ENCODE measurements at places on chromosomes 1 and 21. TPM values are rescaled to one million over a fixed set of nuclear protein-coding genes. Genes with fewer than 3 reads are reported as not detected.

The RGS8 gene
- not detected for total RNA-seq

GRCh38 chr1:12316331-12316730 is 86.5 kb downstream of the VPS13D start:
- DNase-seq: no peak

- no peak for DNase-seq
Observed at GRCh38 chr1:98322086-98322485, 339.4 kb upstream of the SNX7 start.

The FMO2 gene
- 1.2 TPM for total RNA-seq

The CD1D gene
- 2.4 TPM for total RNA-seq

The CR1 gene
- total RNA-seq: 7.2 TPM

- DNase-seq: no peak
Observed at GRCh38 chr1:169538998-169539871, 47.0 kb downstream of the F5 start.

GRCh38 chr1:91583326-91583755 is 82.7 kb downstream of the CDC7 start:
- no peak for DNase-seq

- DNase-seq: no peak
Observed at GRCh38 chr21:46617267-46618051, 12.6 kb upstream of the S100B start.

GRCh38 chr1:44631333-44631646 is 43.0 kb downstream of the TMEM53 start:
- DNase-seq: no peak

GRCh38 chr1:159141584-159142390 is 29.6 kb upstream of the CADM3 start:
- no peak for DNase-seq

- no peak for DNase-seq
Observed at GRCh38 chr1:223161321-223161720, 18.3 kb upstream of the TLR5 start.

The LCE1B gene
- not detected for total RNA-seq

The SLC44A5 gene
- total RNA-seq: 1.6 TPM

DNA sequence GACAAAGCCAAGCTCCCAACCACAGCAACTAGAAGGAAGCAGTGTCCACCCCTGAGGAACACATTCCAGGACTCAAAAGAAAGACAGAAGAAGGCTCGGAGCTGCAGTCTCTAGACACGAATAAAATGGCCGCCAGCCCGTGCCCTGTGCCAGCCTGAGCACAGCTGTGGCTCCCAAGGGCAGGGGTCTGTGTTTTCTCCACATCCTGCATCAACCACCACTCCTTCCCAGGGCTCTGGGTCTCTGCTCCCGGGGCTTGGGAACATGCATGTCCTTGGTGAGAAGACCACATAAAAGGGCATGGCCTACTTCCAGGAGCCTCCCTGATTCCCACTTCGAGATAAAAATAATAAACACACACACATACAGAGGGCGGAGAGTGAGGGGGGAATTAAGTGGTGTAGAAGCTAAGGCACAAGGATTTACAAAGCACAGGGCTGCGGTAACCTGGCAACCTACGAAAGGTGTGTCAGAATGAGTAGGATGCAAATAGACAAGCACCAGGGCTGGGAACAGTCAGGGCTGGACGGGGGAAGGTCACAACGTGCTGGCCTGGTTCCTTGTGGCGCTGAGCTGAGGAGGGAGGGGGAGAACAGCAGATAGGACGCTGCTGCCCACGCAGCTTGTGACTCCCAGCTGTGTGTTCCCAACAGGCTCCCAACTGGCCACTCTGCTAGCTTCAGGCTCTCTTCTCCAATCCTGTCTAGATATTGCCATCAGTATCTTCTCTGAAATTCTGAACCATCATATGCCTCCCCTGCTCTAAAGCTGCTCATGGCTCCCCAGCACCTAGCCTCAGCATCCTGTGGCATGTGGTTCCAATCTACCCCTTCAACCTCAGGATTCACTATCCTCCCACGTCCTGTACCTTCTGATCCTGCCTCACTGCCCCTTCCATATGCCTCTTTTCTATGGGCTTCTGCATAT is 72.5 kb downstream of the CD34 start:
- DNase-seq: no peak

- no peak for DNase-seq
Observed at GRCh38 chr1:212515329-212515760, 82.6 kb downstream of the NENF start.

DNA sequence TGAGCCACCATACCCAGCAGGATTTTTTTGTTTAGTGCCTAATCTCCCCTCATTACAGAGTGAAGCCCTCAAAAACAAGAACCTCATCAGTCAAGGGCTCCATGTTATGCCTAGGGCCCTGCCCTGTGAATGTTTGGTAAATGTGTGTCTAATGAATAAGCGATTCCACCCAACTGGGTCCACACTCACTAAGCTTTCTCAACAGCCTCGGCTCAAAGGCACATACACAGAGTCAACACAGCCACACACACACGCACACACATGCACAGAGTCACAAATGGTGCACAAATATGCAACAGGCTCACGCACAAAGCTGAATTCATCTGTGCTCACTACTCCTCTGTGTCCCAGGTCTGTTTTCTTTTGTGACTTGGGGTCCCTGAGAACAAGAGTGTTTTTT is 11.7 kb upstream of the SYNC start:
- DNase-seq: peak; percentile 40

The ACKR1 gene
- total RNA-seq: 27.6 TPM

GRCh38 chr1:7784492-7785071 is 491 bp downstream of the PER3 start:
- no peak for DNase-seq

The LIN28A gene
- not detected for total RNA-seq

- DNase-seq: peak; percentile 38
Observed at GRCh38 chr1:227937031-227937837, 10.5 kb downstream of the WNT9A start.

The CHRM3 gene
- total RNA-seq: 11.4 TPM

All from mucosa of descending colon (tissue), 3 donors.